Upper lobe of left lung (tissue), 6 donors: ENCODE measurements at places on chromosomes 2 and 18. TPM values are rescaled to one million over a fixed set of nuclear protein-coding genes. Genes with fewer than 3 reads are reported as not detected.

PCARE gene
- 0.71 TPM for total RNA-seq

INHBB gene
- total RNA-seq = 11.2 TPM

DYSF gene
- 24.7 TPM for total RNA-seq

FZD7 gene
- total RNA-seq = 4.2 TPM

AQP12A gene
- total RNA-seq = not detected

CYBRD1 gene
- total RNA-seq = 199 TPM

HAUS1 gene
- total RNA-seq = 34.4 TPM

CD8B gene
- total RNA-seq = 13.3 TPM

TUBA4A gene
- 25.3 TPM for total RNA-seq

CNRIP1 gene
- 10.2 TPM for total RNA-seq

L3MBTL4 gene
- total RNA-seq = 29.1 TPM
